ENCODE measurements at places on chromosomes 3 and 15.

- DNase-seq = no peak
Measured at GRCh38 chr3:134988666-134989065, 193.6 kb downstream of the EPHB1 start.

DNA sequence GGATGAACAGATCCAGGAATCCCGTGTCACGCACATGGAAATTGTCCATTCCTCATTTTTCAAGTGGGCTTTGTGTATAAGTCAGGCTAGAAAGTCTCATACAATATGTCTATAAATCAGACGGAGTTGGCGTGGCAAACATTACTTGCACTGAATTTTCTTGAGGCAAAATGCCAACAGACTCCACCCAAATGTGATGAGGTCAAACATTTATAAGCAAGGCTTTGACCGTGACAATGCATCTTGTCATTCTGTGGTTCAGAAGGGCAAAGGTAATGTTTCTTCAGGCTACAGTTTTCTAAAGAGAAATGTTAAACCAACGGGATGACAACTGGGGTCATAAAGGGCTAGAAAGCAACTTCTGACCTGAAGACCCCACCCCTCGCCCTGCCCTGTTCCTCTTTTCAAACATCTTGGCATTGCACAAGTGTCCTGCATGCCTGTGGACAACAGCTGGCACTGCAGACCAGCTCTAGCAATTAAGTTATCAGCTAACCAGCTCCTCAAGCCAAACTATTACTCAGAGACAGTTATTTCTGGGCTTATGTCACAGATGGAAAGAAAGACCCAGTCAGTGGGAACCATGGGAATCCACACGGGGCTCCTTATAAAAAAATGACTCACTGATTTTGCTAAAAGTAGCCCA lies 36.5 kb upstream of the SPTBN5 start:
- DNase-seq = no peak

GRCh38 chr3:99674086-99674789 lies 35.8 kb downstream of the COL8A1 start:
- DNase-seq = no peak

DNA sequence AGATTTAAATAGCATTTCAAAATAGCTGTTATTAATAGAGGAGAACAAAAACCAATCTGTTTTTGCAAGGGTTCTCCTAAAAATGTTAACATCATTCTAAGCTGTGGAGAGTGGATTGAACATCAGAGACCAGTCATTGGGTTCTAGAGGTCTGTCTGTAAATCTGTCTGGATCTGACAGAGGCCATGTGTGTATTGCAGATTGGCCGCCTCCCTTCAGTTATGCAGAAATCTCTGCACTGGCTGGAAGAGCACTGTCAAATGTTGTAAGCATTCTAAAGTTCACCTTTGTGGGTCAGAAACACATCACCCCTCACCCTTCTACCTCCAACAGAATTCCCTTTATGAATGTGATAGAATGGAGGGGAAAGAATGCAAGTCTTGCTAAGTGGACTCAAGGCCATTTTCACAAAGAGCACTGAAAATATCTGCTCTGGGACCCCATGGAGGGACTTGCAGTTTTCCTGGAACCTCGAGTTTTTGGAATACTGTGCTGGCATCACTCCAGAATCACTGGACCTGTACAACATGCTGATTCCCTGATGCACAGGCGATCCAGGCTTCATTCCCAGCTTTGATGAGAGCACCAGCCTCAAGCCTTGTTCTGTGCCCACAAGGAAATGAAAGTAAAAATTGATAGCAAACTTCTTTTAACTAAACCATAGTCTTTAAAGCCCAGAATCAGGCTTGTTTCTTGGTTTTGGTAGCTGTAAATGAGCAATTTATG lies 8.4 kb downstream of the FAM81A start:
- DNase-seq = no peak

GRCh38 chr3:112675349-112675748 lies 34.4 kb upstream of the CCDC80 start:
- no peak for DNase-seq

GRCh38 chr3:105409364-105409763 lies 42.7 kb downstream of the ALCAM start:
- DNase-seq = no peak

GRCh38 chr15:67030036-67030762 lies 35.2 kb upstream of the SMAD3 start:
- peak; percentile 88 for DNase-seq

Data from endodermal cell (in vitro differentiated cells).